ENCODE measurements at places on chromosomes 13 and 19.

GRCh38 chr13:97878431-97879375 lies 74.8 kb upstream of the IPO5 start:
- no peak for DNase-seq

DNA sequence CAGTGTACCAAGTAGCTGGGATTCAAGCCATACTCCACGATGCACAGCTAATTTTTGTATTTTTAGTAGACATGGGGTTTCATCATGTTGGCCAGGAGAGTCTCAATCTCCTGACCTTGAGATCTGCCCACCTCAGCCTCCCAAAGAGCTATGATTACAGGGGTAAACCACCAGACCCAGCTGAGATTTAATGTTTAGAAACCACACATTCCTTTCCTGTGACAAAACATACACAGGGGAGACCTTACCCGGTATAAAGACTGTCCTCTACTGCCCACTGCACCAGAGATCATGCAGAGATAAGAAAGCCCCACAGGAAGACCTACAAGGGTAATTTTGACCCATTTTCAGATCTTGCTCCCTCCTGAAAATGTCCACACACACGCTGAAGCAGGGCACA lies 22.8 kb upstream of the ZNF83 start:
- DNase-seq, result no peak

GRCh38 chr19:49937750-49938381 lies 8.6 kb upstream of the NUP62 start:
- DNase-seq, result peak; percentile 82

GRCh38 chr19:3684054-3684816 lies 16.0 kb downstream of the PIP5K1C start:
- DNase-seq, result no peak

- DNase-seq, result no peak
These were observed 679 bp upstream of the CDADC1 start for GRCh38 chr13:49246850-49247642.

- no peak for DNase-seq
These were observed 10.3 kb downstream of the COG6 start for GRCh38 chr13:39665763-39666162.

GRCh38 chr13:25136880-25137787 lies 35.0 kb downstream of the AMER2 start:
- no peak for DNase-seq

GRCh38 chr13:39859898-39860297 lies 204.4 kb downstream of the COG6 start:
- DNase-seq, result no peak

GRCh38 chr13:35481777-35482176 lies 5.3 kb upstream of the MAB21L1 start:
- no peak for DNase-seq

- peak; percentile 73 for DNase-seq
These were observed 33.1 kb downstream of the PPP1R37 start for GRCh38 chr19:45125975-45126493.

GRCh38 chr13:39527301-39527700 lies 75.7 kb downstream of the LHFPL6 start:
- DNase-seq, result no peak

DNA sequence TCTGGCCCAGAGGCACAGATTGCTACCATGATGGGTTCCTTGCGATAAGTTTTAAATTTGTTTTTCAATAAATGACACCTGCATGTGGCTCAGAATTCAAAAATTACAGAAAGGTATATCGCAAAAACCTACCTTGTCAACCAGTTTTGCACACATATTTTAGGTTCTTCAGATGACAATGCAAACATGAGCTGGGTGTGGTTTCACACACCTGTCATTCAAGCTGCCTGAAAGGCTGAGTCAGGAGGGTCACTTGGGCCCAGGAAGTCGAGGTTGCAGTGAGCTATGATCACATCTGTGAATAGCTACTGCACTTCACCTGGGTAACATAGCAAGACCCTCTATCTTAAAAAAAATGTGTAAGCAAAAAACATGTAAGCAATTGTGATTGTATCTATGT lies 56.1 kb downstream of the DNM2 start:
- DNase-seq, result no peak

DNA sequence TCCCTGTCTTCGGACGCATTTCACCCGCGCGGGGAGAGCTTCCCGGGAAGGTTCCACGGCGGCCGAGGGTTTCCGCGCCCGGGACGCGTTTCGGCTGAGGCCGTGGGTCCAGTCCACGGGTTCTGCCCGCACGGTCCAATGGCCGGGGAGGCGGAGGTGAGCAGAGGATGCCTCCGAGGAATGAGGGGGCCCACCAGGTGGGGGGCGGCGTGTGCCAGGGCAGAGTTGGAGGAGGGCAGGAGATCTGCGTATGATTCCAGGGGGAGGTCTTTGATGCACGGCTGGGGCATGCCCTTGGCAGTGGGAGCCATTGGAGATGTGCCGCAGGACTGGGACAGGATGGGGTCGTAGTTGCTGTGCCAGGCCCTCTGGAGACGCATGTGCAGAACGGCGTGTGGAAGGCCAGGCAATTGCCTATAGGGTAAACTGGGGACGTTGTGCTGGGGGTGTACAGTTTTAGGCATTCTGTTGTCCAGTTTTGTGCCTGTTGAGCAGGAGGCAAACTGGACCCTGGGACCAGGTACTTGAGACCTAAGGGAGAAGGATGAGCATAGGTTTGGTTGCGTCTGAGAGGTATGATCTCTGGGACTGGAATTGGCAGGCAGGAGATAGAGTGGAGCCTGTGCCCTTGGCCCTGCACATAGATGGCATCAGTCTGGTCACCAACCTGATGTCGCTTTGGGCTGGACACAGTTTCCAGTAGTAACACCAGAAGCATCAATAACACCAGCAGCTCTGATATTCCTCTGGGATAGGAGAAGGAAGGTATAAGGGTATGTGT lies 751 bp downstream of the ZNF584 start:
- DNase-seq, result peak; percentile 18

DNA sequence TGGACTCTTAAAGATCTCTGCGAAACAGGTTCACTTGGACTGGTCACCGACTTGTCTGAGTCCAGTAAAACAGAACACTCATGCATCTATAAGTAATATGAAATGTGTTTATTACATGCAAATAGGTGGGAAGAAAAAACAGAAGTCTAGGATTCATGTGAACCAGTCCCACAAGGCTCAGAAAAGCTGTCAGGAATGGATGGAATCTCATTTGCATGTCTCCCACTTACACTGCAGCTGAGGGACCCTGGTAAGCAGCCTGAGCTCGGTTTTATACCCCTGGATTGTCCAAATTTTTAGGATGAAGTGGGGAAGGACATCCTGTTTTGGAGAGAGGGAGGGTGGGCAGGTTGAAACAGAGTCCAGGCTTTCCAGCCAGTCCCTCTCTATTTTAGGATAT lies 1545.1 kb upstream of the PCDH20 start:
- no peak for DNase-seq

GRCh38 chr13:78084401-78084800 lies 165.8 kb upstream of the EDNRB start:
- no peak for DNase-seq

GRCh38 chr13:99514801-99515200 lies 13.5 kb downstream of the TM9SF2 start:
- DNase-seq, result no peak

DNA sequence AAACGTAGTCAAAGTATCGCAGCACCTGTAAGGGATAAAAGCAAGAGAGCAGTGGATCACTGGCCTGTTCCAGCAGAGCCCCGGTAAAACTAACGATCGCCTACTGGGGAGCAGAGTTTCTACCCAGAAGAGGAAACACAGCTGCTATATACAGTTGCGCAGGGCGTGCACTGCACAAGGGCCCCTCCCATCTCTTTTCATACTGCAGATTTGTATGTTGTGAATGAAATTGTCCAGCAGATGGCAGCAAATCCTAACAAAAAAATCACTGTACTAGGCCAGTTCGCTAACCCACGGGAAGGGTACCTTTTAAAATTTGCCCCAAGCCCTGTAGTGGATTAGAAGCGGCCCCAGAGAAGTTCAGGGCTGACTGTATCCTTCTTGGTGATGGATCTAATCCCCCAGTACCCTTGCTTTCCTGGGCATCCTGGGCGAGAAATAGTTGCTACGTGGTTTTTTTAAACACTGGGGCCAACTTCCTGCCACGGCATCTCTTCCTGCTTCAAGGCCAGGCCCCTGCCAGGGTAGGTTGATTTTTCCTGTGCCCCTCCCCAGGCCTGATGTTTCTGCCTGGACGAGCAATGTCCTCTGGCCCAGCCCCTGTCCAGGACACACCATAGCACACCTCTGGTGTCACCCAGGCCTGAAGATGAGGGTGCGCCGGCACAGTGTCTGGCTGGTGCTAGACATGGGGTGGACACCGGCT lies 127.0 kb downstream of the IER2 start:
- DNase-seq, result peak; percentile 63

GRCh38 chr19:1237754-1238368 lies at the start of gene CBARP:
CBARP (minus strand) TSS chr19:1238005; CDS start chr19:1236100, 1,905 bp downstream.
- peak; percentile 60 for DNase-seq

- DNase-seq, result no peak
These were observed 521.5 kb upstream of the SPRY2 start for GRCh38 chr13:80862456-80862855.

DNA sequence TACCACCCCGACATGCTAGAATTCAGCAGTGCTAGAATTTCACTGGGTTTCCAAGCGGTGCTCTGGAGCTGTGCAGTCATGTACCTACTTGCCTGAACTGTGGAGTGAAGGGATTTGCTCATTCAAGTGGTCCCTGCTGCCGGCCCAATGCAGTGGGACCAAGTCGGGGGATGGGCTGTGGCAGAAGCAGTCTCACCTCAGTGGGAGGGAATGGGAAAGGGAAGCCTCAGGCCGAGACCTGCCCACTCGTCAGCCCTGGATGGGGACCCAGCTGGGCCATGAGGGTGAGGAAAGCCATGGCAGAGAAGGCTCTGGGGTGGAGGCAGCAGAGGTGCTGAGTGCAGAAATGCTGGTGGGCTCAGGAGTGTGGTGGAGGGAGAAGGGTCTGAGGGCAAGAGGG lies 14.9 kb downstream of the KLHL26 start:
- DNase-seq, result no peak

GRCh38 chr19:53624771-53625545 lies 6.8 kb upstream of the DPRX start:
- no peak for DNase-seq

DNA sequence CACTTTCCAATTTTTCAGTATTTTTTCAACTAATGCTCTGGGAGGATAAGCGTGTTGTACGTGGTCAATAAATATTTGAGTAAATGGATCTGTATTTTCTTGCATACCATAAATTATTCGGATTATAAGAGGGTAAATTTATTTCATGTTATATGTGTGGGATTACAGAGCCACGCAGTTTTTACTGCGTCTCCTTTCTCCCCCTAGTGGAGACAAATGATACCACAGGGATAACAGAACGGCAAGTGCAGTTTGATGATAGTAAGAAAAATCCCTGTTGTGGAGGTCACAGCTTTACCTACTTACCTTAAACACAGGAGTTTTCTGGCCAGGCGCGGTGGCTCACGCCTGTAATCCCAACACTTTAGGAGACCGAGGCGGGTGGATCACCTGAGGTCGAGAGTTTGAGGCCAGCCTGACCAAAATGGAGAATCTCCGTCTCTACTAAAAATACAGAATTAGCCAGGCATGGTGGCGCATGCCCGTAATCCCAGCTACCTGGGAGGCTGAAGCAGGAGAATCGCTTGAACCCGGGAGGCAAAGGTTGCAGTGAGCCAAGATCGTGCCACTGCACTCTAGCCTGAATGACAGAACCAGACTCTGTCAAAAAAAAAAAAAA lies 16.8 kb downstream of the MBD3L2B start:
- no peak for DNase-seq

DNA sequence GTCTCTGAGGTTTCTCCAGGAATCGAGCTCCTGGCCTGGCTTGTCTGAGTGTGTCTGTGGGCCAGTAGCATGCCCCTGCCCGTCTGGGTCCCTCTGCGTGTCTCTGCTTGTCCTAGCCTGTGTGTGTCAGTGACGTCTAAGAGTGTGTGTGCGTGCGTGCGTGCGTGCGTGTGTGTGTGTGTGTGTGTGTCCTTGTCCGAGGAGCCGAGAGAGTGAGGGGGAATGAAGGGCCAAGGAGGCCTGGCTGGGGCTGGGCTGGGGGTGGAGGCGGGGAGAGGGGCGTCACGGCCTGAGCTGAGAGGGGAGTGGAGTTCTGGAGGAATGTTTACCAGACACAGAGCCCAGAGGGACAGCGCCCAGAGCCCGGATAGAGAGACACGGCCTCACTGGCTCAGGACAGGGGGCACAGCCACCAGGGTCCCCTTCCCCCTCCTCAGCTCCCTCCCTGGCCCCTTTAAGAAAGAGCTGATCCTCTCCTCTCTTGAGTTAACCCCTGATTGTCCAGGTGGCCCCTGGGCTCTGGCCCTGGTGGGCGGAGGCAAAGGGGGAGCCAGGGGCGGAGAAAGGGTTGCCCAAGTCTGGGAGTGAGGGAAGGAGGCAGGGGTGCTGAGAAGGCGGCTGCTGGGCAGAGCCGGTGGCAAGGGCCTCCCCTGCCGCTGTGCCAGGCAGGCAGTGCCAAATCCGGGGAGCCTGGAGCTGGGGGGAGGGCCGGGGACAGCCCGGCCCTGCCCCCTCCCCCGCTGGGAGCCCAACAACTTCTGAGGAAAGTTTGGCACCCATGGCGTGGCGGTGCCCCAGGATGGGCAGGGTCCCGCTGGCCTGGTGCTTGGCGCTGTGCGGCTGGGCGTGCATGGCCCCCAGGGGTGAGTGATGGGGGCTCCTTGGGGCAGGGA lies at the start of gene AXL:
Gene AXL, plus strand, starts transcription at position 609 of the 893 bp plus-strand sequence. Its CDS starts 170 bp downstream, at position 779.
- DNase-seq, result no peak

GRCh38 chr19:15037586-15037985 lies 11.7 kb upstream of the CASP14 start:
- no peak for DNase-seq

DNA sequence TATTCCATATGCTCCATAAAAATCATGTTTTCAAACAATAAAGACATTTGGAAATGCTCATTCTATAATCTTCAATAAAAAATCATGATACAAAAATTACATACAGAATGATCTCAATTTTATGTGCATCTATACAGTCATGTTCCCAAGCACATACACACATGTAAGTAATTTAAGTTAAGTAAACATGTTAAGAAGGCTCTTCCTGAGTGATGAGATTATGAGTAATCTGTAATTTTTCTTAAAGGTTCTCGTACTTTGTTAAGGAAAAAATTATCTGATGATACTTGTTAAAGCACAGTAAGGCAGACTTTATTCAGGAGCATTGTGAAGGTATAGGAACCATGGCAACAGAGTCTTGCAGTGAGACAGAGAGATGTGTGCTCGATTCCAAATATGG lies 30.0 kb upstream of the DLEU7 start:
- DNase-seq, result no peak

GRCh38 chr19:37413313-37414084 lies 42.6 kb downstream of the ZNF527 start:
- DNase-seq, result no peak

GRCh38 chr19:18649371-18650020 lies 12.7 kb downstream of the KLHL26 start:
- no peak for DNase-seq

- no peak for DNase-seq
These were observed 23.3 kb downstream of the UFM1 start for GRCh38 chr13:38372820-38373383.

- DNase-seq, result no peak
These were observed 71.4 kb downstream of the EFNB2 start for GRCh38 chr13:106464076-106464475.

GRCh38 chr13:32938314-32938713 lies 77.9 kb upstream of the KL start:
- no peak for DNase-seq

All from activated T-cell treated with anti-CD3 and anti-CD28 coated beads, Interleukin-2, amount 50 U/mL, for 1 hour (primary cell).